Aorta (tissue), 5 donors: ENCODE measurements at places on chromosomes 12 and 14. TPM values are rescaled to one million over a fixed set of nuclear protein-coding genes. Genes with fewer than 3 reads are reported as not detected.

DNA sequence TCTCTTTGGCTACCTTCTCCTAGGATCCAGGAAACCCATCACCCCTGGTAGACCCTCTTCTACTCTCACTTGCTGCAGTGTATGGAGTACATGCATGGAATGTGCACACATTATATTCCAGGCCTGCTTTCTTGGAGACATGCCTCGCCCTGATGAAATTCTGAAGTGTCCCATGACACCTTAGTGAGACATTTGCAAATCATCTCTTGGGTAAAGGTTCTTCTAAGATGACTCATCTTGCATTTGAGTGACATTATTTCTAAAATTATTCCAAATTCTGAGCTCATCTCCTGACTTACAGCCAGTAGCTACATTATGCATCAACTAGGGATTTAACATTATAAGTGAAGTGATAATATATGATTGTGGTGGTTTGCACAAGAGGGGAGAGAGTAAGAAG, 49.8 kb downstream of the SDR9C7 start:
- H3K27me3 ChIP-seq: no peaks in the 10 kb centered on the region
- H3K27ac ChIP-seq: no peak overlapping the region
- no peak for DNase-seq
- H3K4me3 ChIP-seq: no peak overlapping the region
- no peaks in the 10 kb centered on the region for H3K4me1 ChIP-seq

DNA sequence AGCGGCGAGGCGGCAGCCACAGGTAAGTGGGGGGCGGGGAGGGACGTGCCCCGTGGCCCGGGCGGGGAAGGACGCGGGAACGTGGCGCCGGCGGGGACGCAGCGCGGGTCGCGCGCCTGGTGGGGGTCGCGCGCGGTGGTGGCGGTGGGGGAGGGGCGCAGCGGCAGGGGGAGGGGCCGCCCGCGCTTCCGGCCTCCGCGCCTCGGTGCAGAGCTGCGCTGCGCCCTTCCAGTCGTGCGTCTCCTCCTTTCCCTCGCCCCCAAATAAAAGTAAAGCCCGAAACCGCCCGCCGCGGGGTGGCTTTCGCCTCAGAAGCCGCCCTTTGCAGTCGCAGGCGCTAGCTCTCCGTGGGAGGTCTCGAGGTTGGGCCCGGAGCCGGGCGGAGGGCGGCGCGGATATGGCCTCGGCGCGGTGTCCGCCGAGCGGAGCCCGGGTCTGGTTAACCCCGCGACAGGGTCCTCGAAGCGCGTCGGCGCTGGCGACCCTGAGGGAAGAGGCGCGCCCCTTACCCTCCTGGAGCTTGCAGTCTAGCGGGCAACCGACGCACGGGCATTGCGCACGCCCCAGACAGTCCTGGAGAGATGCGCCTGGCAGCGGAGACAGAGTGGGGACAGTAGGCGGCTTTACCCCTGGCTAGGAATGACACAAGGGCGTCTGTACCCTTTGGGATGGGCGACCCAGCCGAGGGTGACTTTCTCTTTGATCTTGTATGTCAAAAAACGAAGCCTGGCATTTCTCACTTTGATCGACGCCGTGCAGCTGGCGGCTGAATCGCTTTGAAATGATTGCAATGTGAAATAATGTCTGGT, 589 bp downstream of the ATF1 start:
- H3K4me3 ChIP-seq: peak overlapping the region; percentile 78
- H3K27me3 ChIP-seq: no peaks in the 10 kb centered on the region
- H3K27ac ChIP-seq: peak overlapping the region; percentile 34
- peak; percentile 68 for DNase-seq
- H3K36me3 ChIP-seq: no peaks in the 10 kb centered on the region

LUM gene
- total RNA-seq: 628 TPM

GRCh38 chr12:49954863-49955830, 4.6 kb downstream of the AQP2 start:
- peak; percentile 74 for DNase-seq
- H3K27me3 ChIP-seq: no peaks in the 10 kb centered on the region
- H3K4me1 ChIP-seq: no peaks in the 10 kb centered on the region
- H3K4me3 ChIP-seq: no peak overlapping the region
- no peak overlapping the region for H3K27ac ChIP-seq
- no peaks in the 10 kb centered on the region for H3K36me3 ChIP-seq

DNA sequence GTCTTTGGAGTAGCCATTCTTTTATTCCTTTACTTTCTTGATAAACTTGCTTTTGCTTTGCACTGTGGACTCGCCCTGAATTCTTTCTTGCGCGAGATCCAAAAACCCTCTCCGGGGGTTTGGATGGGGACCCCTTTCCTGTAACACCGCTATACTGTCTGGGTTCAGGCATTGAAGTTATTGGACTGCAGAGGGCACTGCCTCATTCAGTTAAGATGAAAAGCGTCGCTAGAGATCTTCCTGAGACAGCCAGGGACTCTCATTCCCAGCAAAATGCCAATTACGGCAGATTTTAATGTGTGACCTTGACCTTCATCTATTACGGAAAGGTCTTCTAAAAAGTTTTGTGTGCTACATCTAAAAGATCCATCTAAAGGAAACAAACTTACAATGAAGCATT, 17.3 kb upstream of the RIMKLB start:
- DNase-seq: no peak
- no peaks in the 10 kb centered on the region for H3K4me1 ChIP-seq
- H3K27ac ChIP-seq: no peak overlapping the region
- H3K4me3 ChIP-seq: no peak overlapping the region
- no peaks in the 10 kb centered on the region for H3K36me3 ChIP-seq

TRPV4 gene
- total RNA-seq: 3.9 TPM

GRCh38 chr14:50778721-50779483, 52.1 kb downstream of the NIN start:
- no peak overlapping the region for H3K27ac ChIP-seq
- no peaks in the 10 kb centered on the region for H3K27me3 ChIP-seq
- no peak overlapping the region for H3K4me3 ChIP-seq
- peaks cover 3% of the 10 kb centered on the region for H3K4me1 ChIP-seq

DNA sequence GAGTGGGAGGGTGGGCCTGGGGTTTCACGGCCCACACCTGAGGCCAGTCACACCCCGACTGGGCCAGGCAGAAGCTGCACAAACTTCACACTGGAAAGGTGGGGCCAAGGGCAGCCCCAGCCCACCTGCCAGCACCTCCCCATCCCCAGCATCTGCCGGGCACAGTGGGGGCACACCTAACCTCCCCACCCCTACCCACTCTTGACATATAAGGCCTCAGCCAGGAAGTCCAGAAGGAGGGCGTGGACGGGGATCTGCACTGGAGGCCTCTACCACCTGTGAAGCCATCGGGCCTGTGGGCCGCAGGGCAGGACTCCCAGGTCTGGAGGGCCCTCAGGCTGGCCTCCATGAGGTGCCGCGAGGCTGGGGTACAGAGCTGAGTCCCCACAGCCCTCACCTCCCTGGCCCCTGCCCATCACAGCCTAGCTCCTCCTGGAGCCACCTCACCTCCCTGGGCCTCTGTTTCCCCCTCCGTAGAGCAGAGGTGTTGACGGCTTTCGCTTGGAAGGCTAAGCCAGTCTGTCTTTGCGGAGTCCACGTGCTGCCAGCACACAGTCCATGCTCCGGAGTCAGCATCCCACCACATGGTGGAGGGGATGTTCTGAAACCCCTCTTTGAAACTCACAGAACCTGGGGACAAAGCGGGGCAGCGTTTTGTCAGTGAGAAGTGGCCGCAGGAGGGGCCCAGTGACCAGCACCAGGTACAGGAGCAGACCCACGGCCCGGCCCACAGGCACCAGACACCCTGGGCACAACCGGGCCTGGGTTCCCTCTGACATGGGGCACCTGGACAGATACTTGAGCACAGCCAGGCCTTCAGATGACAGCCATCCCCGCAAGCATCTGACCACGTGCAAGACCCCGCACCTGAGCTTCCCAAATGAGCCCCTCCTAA, 38.2 kb upstream of the INF2 start:
- H3K27ac ChIP-seq: no peak overlapping the region
- no peaks in the 10 kb centered on the region for H3K4me1 ChIP-seq
- DNase-seq: peak; percentile 73

DNA sequence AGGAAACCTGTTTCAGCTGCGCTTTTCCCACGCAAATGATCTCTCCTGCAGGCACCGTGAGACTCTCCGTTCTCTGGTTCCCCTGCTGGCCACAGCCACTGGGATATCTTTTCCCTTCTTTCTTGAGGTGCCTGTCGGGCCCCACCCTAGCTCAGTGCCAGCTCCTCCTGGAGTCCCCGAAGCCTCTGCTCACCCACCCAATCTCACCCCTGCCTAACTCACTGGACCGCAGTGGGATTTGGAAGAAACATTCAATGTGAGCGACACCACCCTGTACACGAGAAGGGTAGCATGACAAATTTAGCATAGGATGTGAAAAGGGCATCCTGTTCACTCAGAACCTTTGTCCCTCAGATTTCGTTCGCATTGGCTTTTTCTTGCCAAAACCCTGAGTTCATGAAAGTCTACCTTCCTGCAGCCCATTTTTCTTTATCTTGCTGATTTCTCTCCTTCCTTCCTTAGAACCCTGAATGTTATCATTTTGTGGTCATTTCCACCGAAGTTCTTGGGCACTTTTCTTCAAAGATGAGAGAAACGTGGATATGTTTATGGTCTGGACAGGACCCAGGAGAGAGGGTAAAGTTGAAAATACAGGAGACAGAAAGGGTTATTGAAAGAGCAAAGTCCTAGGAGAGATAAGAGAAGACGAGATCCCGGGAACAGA, 63.6 kb upstream of the ELK3 start:
- DNase-seq: no peak
- no peak overlapping the region for H3K27ac ChIP-seq
- H3K4me3 ChIP-seq: no peak overlapping the region
- no peaks in the 10 kb centered on the region for H3K27me3 ChIP-seq

DNA sequence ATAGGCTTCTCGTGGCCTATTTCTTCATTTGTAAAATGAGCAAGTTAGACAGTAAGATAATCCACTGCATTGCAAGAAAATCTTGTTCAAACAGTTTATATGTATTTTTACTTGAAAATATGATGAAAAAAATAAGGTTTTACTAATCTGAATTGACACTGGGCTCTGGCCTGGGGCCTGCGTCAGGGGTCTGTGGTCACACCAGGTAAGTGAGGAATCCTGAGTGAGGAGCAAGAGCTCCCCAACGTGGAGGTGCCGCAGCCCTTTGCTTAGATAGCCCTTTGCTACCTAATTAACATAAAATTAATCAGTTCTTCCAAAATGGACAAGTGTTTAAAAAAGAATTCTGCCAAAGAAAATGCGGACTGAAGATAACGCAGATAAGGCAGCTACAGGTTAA, 39.1 kb upstream of the STAB2 start:
- no peaks in the 10 kb centered on the region for H3K36me3 ChIP-seq
- DNase-seq: no peak
- no peaks in the 10 kb centered on the region for H3K27me3 ChIP-seq
- no peak overlapping the region for H3K4me3 ChIP-seq
- no peaks in the 10 kb centered on the region for H3K4me1 ChIP-seq

- H3K4me1 ChIP-seq: no peaks in the 10 kb centered on the region
- H3K27ac ChIP-seq: no peak overlapping the region
- no peaks in the 10 kb centered on the region for H3K27me3 ChIP-seq
These were observed 46.5 kb downstream of the BTBD7 start for GRCh38 chr14:93286212-93286890.

- H3K36me3 ChIP-seq: no peaks in the 10 kb centered on the region
- H3K27ac ChIP-seq: no peak overlapping the region
- no peaks in the 10 kb centered on the region for H3K4me1 ChIP-seq
These were observed 18.9 kb upstream of the OTX2 start for GRCh38 chr14:56829151-56829550.

- DNase-seq: no peak
- H3K36me3 ChIP-seq: no peaks in the 10 kb centered on the region
- H3K27me3 ChIP-seq: no peaks in the 10 kb centered on the region
- H3K4me1 ChIP-seq: no peaks in the 10 kb centered on the region
- no peak overlapping the region for H3K4me3 ChIP-seq
These were observed 71.0 kb downstream of the RFLNA start for GRCh38 chr12:124365726-124366430.

- no peaks in the 10 kb centered on the region for H3K4me1 ChIP-seq
- no peak for DNase-seq
- no peaks in the 10 kb centered on the region for H3K27me3 ChIP-seq
- no peak overlapping the region for H3K4me3 ChIP-seq
These were observed 232.2 kb downstream of the PCNX1 start for GRCh38 chr14:71139294-71139946.
